M059J (cell line): ENCODE measurements at places on chromosomes 7 and 10.

GRCh38 chr7:11786186-11786585, 45.8 kb downstream of the THSD7A start:
- DNase-seq = peak; percentile 55

DNA sequence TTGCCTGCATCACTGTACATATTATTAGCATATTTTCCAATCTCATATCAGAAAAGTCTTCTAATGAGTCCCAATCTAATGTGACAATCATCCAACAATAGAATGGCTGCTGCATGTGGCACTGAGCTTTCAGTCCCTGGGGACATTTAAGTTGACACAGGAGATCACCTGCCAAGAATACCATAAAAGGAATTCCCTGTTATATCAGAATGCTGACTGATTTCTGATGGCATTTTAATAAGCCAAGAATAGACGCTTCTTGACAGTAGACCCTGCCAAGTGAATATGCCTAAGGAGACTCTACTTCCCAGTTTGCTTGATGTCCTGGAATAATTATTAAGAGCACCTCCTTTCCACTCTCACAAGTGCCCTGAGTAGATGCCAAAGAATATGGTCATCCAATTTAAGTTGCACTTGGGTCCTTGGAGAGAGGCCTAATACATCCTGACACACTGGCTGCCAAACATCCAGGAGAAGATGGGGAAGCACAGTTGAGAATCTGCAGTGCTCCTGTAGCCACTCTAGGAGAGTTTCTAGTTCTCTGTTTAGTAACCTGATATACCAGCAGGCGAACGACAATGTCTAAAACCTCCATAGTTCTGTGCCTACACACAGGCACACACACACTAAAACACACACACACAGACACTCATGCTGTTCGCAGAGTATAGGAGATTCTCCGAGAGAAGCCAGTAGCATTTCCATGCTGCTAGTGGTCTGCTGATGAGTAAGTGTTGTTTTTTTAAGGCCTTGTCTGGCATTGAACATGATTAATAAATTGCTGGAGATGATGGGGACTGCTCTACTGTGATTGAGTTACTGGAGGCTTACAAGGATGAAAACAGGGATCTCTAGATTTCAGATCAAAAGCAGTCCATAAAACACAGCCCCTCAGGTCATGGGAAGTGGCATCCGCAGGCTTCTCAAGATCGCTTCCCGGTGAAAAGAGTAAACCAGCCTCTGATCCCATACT, 369.6 kb downstream of the KCNMA1 start:
- DNase-seq = no peak

- DNase-seq = no peak
Measured at GRCh38 chr7:2908103-2908683, 64.1 kb upstream of the GNA12 start.

DNA sequence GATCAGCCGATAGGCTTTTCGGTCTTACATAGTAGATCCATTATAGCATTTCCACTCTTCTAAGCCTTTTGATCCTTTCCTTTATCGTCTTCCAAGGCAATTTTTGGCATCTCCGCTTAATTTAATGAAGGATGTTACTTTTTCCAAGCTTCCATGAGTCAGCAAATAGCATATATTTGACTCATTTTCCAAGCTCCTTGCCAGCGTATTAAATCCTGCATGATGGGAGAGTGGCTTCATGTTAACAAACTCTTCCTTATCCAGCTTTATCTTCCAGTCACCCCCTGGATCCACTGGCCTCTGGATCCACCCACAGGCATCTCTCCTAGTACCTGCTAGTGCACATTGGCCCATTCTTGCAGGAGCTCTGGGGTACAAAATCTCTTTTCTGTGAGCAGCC, 13.0 kb downstream of the OR9A2 start:
- DNase-seq = peak; percentile 67

GRCh38 chr10:102163342-102163989, 11.3 kb downstream of the NOLC1 start:
- no peak for DNase-seq

DNA sequence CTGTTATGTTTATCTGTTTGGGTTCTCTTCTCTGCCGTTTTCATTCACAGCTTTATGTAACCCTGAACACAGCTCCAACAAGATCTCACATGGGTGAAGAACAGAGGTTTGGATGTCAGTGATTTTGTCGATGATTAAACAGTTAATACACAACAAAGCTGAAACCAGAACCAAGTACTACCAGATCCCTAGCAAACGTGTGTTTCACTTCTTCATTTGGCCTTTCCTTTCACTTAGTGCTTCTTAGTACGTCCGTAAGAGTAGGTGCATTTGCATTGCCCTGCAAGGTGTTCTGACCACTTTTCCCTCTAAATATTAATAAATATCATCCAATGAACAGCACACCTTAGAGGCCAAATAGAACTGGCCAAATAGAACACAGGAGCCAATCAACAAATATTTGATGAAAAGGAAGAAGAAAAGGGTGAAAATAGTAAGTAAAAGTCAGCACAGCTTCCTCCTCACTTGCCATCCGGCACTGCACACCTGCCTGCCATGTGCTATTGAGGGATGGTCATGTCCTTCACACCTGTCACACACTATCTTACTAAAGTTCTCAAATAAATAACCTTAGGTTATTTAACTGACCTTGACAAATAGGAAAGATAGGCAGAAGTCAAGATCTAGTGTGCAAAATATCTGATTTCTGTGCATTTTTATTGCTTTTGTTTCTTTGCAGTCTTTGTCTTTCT, 252.6 kb upstream of the ANKRD30A start:
- no peak for DNase-seq

GRCh38 chr7:123041101-123041500, 45.6 kb upstream of the TAS2R16 start:
- no peak for DNase-seq

DNA sequence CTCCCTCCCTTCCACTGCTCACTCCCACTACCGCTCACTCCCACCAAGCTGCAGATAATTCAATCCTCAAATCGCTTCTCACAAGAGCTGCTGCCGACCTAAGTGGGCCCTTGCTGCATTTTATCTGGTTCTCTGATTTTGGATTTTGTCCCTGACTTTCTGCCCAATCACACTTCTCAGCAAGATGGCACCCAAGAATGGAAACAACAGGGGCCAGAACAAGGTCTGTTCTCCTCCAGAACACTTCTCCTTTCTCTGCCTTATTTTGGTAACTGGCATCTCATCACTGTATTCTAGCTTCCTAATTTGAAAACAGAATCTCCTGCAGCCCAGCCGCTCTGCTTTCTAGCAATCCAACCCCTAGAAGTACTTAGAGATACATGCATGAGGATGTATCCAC, 172.8 kb downstream of the GRID1 start:
- DNase-seq = no peak

- peak; percentile 49 for DNase-seq
Measured at GRCh38 chr7:28919510-28919909, 38.6 kb downstream of the TRIL start.

DNA sequence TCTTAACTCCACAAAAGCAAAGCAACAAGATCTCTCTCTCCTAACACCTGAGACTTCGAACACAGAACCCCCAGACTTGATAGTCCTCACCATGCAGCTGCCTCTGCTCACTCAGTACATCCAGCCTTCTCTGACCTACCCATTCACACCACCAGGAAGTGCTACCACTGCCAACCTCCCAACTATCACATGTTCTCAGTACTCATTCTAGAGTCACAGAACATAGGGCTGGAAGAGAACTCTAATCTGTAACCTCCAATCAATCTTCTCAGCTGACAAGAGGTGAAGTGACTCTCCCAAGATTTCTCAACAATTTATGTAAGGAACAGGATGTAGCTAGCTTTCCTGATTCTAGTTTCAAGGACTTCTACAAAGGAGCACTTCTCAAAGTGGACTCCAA, 3.8 kb downstream of the NUDCD3 start:
- peak; percentile 37 for DNase-seq

- DNase-seq = peak; percentile 42
Measured at GRCh38 chr7:54831046-54831643, 72.1 kb upstream of the SEC61G start.

GRCh38 chr10:29646960-29647461, 12.2 kb upstream of the SVIL start:
- DNase-seq = peak; percentile 10

DNA sequence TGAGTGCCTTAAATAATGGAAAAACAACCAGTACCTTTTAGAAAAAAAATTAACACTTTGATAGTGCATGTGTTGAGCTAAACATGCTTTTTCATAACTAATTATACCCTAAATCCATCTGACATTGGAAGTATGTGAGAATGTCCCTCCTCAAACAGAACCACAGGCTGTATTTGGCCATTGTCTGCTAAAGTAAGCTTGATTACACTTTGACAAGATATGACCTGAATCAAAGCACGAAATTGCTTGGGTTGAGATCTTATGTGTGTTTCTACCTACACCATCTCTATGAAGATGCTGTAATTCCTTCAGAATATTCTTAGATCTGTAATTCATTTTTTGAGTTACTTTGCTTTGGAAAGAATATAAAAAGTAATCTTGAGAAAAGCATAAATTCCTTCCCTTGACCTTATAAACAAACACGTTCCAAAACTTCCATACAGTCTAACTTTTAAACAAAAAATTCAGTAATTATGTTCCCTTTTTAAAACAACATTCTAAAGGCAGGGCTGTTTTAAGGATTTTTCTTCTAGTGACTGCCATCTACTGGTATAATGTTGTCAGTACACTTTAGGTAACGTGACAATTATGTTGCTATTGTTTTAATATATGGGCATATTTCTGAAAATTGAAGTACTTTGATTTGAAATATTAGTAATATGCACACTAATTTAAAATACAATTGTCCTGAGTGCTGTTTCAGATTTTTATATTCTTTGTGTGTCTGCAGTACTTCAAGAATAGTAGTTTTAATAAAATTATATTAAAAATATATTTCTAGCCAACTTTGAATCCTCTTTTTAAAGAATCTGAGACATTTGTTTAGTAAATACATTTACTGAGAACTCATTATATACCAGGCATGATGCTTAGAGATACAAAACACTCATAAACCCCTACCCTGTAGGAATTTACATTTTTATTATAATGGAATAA, 20.9 kb downstream of the CD36 start:
- DNase-seq = peak; percentile 49

DNA sequence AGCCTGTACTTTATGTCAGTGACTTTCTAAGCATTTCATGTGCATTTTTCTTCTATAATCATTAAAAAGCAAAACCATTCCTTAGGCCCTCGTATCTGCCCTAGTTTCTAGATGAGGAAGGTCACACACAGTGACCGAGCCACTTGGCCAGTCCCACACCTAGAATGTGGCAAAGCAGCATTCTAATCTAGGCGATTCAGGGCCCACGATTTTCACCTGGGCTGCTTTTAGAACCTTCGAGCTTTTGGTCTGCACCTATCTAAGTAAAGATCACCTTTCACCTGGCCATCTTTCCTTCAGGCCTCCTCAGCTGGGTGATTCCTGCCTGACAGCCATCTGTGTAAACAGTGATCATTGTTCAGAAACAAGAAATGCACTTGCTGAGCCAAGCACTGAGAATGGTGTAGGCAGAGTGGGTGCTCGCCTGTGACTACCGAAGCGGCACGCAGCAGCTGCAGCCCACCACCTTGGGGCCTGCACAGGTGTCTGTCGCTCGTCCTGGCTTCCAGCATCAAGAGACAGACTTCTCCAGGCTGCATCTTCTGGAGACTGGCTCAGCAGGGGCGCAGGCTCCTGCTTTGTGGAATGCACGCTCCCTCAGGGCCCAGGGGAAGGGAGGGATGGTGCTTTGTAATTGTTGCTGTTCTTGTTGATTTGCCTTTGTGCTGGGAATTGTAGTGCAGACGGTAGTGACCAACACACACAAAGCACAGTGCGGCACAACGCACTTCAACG, 149.0 kb upstream of the INSYN2A start:
- no peak for DNase-seq

GRCh38 chr10:71231206-71231605, 18.8 kb downstream of the UNC5B start:
- no peak for DNase-seq

GRCh38 chr10:78634835-78635234, 433.9 kb upstream of the ZMIZ1 start:
- peak; percentile 54 for DNase-seq
